Amygdala (tissue), 56 donors: ENCODE measurements at places on chromosomes 11 and 22.

DNA sequence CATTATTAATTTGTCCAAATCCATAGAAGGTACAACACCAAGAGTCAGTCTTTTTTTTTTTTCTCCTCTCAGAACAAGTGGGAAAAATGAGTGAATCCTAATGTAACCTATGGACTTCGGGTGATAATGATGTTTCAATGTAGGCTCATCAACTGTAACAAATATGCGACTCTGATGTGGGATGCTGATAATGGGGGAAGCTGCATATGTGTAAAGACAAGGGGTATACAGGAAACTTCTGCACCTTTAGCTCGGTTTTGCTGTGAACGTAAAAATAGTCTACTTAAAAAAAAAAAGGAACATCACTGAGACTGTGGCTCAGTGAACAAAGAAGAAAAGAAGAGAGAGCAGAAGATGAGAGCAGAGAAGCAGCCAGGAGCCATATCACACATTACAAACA, 78.3 kb upstream of the ARHGAP32 start:
- no peak for DNase-seq

- no peak for DNase-seq
These were observed 217.8 kb downstream of the KIRREL3 start for GRCh38 chr11:126782810-126783209.

- DNase-seq = no peak
These were observed 709 bp upstream of the KCNE3 start for GRCh38 chr11:74468058-74468457.

DNA sequence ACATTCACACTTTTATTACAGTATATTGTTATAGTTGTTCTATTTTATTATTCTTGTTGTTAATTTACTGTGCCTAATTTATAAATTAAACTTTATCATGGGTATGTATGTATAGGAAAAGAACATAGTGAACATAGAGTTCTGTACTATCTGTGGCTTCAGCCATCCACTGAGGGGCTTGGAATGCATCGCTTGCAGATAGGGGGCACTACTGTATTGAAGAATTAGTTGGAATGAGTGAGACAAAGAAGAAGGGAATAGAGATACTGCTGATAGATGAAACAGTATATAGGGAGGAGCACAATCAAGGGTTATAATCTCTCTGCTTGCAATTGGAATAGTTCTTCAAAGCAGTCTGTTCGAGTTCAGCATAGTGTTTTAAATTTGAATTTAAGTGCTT, 432.2 kb downstream of the RAB38 start:
- DNase-seq = no peak

- DNase-seq = no peak
These were observed 157.5 kb downstream of the WNT11 start for GRCh38 chr11:76048763-76049162.
